NCI-H82 (cell line): ENCODE measurements at places on chromosomes 13 and 19.
A peak's percentile ranks its signal among the peaks of the same experiment; 100 is the strongest.

- DNase-seq: no peak
These were observed 8.5 kb upstream of the ZNF442 start for GRCh38 chr19:12374026-12374425.

DNA sequence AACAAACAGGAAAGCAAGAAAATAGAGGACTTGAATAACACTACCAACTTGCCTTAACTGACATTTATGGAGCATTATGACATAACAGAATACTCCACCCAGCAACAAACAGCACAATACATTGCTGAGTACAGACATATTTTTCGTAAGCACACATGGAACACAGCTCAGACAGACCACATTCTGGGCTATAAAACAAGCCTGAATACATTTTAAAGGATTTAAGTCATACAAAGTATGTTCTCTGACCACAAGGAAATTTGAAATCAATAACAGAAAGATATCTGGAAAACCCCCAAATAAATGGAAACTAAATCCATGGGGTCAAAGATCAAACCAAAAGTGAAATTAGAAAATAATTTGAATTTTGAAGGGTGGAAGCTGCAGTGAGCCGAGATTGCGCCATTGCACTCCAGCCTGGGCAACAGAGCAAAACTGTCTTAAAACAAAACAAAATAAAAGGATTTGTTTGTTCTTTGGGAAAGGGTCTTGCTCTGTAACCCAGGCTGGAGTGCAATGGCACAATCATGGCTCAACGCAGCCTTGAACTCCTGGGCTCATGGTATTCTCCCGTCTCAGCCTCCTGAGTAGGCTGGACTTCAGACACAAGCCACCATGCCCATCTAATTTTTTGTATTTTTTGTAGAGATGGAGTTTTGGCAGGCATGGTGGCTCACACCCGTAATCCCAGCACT, 5.6 kb downstream of the ZDHHC20 start:
- no peak for DNase-seq

GRCh38 chr13:39670445-39670844, 15.0 kb downstream of the COG6 start:
- DNase-seq: no peak

GRCh38 chr19:10935371-10936059, 6.9 kb downstream of the TIMM29 start:
- DNase-seq: no peak

DNA sequence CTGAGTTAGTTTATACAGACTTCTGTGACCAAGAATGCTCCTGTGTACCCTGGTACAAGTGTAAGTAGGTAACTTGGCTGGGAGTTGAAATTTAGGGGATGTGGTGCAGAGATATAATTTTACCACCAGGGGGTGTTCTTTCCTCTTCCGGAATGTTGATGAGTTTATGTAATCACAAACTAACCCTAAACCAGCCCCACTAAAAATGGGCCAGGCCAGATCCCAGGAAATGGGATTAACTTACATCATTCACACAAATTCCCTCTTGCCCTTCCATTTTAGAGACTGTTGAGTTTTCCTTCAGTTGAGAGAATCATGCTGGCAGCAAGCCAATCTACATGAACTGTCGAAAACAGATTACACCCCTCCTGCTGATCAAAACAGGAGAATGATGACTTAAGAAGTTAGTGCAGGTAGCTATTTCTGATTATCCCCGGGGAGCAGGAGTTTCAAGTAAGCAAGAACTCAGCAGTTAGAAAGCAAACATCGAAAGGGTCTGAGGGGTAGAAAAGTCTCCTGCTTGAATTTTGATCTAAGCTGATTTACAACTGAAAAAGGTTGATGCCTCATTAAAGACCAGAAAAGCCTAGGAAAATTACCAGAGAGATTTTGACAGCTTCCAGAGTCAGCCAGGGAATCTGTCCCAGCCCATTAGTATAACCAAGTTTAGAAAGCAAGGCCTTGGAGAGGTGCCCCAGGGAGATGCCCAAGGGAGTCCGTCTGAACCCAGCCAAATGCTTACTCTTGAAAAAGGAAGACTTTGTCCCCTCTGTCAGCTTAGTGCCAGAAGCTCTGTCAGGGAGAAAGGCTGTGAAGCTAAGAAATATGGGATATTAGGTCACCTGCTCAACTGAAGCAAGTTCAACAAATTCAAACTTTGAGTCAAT, 32.3 kb upstream of the MED4 start:
- peak; percentile 98 for DNase-seq

DNA sequence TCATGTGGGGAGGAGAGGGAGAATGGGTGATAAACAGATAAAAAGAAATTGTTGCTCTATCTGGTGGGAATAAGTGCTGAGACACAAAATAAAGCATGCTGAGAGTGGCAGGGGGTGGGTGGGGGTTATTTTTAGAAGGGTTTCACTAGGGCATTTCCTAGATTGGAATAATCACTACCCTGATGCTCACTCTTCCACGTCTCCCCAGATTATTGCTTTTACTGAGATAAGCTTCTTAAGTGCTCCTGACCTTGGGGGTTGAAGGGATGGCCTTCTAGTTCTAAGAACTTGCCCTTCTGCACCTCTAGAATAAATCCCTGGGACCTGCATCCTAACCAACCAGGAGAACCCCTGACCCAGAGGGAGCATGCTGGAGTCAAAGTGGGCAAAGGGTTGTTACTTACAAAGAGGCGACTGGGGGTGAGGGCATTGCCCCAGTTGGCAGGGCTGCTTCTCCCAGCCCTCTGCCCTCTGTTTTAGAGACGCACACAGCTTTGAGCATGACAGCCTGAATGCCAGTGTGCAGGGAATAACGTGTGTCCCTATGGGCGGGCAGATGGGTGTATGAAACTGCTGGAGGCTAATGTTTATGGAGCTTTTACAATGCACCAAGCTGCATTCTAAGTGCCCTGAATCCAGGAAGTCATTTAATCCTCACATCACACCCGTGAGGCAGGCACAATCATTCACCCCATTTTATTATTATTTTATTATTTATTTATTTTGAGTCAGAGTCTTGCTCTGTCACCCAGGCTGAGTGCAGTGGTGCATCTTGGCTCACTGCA, 743 bp downstream of the RDH8 start:
- DNase-seq: peak; percentile 70

- DNase-seq: no peak
These were observed 10.3 kb upstream of the UBAC2 start for GRCh38 chr13:99190147-99190985.
